Hindlimb muscle (tissue), 1 donor: ENCODE measurements at places on chromosomes 3 and 15. TPM values are rescaled to one million over a fixed set of nuclear protein-coding genes. Genes with fewer than 3 reads are reported as not detected.

The CSPG5 gene
- polyA plus RNA-seq: 1.6 TPM

The FSD2 gene
- polyA plus RNA-seq: 44.5 TPM

The MLF1 gene
- 34.1 TPM for polyA plus RNA-seq

- no peak for DNase-seq
Measured at GRCh38 chr15:85897207-85897894, 102.6 kb upstream of the KLHL25 start.

GRCh38 chr3:51680663-51681230 is 9.7 kb downstream of the TEX264 start:
- no peak for DNase-seq

DNA sequence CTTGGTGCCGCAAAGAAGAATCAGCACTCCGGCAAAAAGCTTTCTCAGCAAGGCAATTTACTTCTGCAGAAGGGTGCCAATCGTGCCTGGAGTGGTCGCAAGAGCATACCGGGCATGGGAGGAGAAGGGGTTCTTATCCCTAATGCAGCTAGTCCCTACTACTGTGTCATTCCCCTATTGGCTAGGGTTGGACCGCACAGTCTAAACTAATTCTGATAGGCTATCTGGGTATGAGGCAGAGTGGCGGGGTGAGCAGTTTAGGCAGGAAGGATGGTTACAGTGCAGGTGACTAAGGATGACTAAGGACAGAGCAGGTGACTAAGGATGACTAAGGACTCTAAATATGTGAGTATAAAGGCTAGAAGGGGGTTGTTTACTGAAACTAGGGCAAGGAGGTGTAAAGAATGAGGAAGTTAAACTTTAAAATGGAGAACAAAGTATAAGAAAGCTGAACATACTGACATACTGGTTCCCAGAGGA is 52.9 kb downstream of the PGBD4 start:
- DNase-seq: no peak

- DNase-seq: no peak
Measured at GRCh38 chr15:62343397-62343796, 178.3 kb upstream of the C2CD4B start.

GRCh38 chr15:57213862-57214261 is 162.4 kb upstream of the CGNL1 start:
- peak; percentile 51 for DNase-seq

- peak; percentile 29 for DNase-seq
Measured at GRCh38 chr3:54822206-54822605, 105.7 kb downstream of the LRTM1 start.

The XCR1 gene
- polyA plus RNA-seq: 0.35 TPM

GRCh38 chr3:47012342-47013230 is 33.1 kb downstream of the NBEAL2 start:
- no peak for DNase-seq

GRCh38 chr3:86047161-86047560 is 943.8 kb downstream of the VGLL3 start:
- DNase-seq: no peak

- DNase-seq: no peak
Measured at GRCh38 chr3:53181024-53181371, 20.0 kb downstream of the PRKCD start.
